Activated T-helper 1 cell treated with anti-CD3 and anti-CD28 coated beads, Interleukin-12 subunit alpha, Interleukin-12 subunit beta, Interleukin-2, Interleukin-4 antibody, amounts not matched to agents 30 ng/mL and 10 ng/mL and 1 ng/mL, durations not matched to agents 14 hours and 24 hours and 36 hours (primary cell): ENCODE measurements at places on chromosomes 1 and 21.

DNA sequence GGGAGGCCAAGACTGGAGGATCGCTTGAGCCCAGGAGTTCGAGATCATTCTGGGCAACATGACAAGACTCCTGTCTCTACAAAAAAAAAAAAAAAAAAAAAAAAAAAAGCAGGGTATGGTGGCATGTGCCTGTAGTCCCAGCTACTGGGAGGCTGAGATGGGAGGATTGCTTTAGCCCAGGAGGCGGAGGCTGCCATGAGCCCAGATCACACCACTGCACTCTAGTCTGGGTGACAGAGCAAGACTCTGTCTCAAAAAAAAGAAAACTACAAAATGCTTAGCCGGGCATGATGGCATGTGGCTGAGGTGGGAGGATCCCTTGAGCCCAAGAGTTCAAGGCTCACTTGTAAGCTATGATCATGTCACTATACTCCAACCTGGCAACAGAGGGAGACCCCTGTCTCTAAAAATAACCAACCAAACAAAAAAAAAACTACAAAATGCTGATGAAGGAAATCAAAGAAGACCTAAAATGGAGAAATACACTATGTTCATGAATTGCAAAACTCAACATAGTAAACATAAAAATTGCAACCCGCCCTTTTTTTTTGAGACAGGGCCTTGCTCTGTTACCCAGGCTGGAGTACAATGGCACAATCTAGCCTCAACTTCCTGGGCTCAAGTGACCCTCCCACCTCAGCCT is 20.4 kb downstream of the SHISAL2A start:
- DNase-seq = no peak

GRCh38 chr1:174103766-174104165 is 55.6 kb upstream of the RABGAP1L start:
- no peak for DNase-seq

DNA sequence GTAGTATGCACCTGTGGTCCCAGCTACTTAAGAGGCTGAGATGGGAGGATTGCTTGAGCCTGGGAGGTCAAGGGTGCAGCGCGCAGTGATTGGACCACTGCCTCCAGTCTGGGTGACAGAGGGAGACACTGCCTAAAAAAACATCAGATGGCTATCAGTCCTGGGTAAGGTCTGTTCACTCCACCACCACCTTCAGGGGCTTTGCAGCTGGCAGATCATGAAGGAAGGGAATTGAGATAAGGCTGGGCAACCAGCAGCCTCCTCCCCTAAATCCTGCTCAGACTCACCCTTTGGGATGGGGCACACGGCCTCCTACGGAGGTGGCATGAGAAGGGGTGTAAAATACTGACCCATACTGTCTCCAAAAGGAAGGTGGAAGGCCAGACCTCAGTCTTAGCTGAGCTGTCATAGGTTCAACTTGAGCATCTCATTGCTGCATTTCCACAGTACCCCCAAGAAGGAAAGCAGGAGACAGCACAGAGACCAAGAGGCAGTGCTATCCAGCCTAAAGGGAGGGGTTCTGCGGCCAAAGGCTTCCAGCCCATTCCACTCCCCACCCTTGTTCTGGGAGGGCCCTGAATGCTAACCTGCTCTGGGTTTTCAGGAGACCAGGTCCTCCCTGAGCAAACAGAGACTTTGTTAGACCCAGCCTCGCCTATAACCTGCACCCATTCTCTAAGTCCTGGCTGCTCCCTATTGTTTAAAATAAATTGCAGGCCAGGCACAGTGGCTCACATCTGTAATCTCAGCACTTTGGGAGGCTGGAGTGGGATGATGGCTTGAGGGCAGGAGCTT is 13.7 kb downstream of the SLC45A3 start:
- DNase-seq = no peak

- no peak for DNase-seq
Measured at GRCh38 chr1:53909946-53910345, 16.0 kb downstream of the DIO1 start.

DNA sequence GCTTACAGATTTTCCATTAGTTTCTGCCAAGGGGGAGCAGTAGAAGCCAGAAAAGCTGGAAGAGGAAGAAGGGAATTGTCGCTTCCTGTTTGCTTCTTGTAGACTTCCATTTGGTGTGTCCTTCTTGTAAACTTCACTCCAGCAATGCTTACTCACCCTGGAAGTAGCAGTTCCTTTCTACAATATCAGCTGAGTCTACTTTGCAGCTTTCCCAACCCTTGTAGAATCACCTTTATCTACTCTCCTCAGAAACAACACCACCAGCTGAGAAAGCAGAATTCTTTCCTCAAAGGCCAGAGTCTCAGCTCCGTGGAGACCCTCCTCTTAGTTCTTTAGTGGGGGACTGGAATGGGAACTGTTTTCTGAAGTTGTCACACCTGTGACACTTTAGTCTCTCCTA is 1136.7 kb upstream of the TMPRSS15 start:
- DNase-seq = no peak
